Activated CD8-positive, alpha-beta memory T cell treated with anti-CD3 and anti-CD28 coated beads for 4 hours (primary cell): ENCODE measurements at places on chromosomes 7 and 10.

GRCh38 chr10:112467541-112468075, 20.6 kb downstream of the VTI1A start:
- DNase-seq: no peak

GRCh38 chr10:23192712-23193434, 761 bp downstream of the PTF1A start:
- DNase-seq: no peak

GRCh38 chr7:36567699-36568451, 156.4 kb downstream of the AOAH start:
- no peak for DNase-seq

GRCh38 chr10:96683065-96683464, 37.2 kb downstream of the PIK3AP1 start:
- DNase-seq: no peak

- no peak for DNase-seq
These were observed 251.8 kb downstream of the MTERF1 start for GRCh38 chr7:91628742-91629141.
